ENCODE measurements at places on chromosomes 16 and 17. TPM values are rescaled to one million over a fixed set of nuclear protein-coding genes. Genes with fewer than 3 reads are reported as not detected.

The PIRT gene
- not detected for total RNA-seq

- no peak for DNase-seq
These were observed 1.9 kb downstream of the CCR10 start for GRCh38 chr17:42679492-42680330.

GRCh38 chr17:32927724-32928585 lies at the start of gene TMEM98:
TMEM98 (plus strand) TSS chr17:32928153; CDS start chr17:32931529, 3,376 bp downstream.
- DNase-seq, result no peak

- no peak for DNase-seq
These were observed 12.1 kb upstream of the HYDIN start for GRCh38 chr16:71242601-71243000.

DNA sequence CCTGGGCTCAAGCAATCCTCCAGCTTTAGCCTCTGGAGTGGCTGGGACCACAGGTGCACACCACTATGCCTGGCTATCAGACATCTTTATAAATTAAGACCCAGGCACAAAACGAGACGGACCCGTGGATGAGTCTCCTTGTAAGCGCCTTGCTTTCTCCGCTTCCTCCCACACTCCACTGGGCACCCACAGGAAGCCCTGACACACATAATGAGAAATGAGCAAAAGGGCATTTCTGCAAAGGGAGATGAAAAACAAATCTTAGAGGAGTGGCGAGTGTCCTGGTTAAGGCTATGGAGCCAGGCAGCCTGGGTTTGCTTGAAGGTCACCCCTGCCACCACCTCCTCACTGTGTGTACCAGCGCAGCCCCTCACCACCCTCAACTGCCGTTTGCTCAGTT lies 56.3 kb downstream of the XYLT1 start:
- no peak for DNase-seq

- no peak for DNase-seq
These were observed 81.7 kb downstream of the MRM3 start for GRCh38 chr17:863880-864279.

GRCh38 chr16:68792465-68793324 lies 50.6 kb upstream of the TANGO6 start:
- DNase-seq, result no peak

The VTN gene
- 82.4 TPM for total RNA-seq

DNA sequence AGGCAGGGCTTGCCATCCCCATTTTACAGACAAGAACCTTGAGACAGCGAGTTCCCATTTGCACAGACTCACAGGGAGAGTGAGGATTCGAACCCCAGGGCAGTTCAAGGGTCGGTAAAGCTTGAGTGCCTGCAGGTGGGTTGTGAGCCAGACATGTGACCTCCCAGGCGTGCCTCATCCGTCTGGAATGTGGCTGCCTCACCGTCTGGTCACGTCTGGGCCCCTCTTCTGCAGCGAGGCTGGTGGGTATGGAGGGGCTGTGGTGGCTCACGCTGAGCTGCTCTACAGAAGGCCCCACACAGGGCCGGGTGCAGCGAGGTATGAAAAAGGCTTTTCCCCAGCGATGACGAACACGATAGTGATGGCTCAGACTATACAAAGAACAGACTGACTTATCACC lies 35.8 kb upstream of the LHX1 start:
- DNase-seq, result no peak

- peak; percentile 47 for DNase-seq
These were observed 54.8 kb upstream of the MAP3K14 start for GRCh38 chr17:45371414-45372324.

DNA sequence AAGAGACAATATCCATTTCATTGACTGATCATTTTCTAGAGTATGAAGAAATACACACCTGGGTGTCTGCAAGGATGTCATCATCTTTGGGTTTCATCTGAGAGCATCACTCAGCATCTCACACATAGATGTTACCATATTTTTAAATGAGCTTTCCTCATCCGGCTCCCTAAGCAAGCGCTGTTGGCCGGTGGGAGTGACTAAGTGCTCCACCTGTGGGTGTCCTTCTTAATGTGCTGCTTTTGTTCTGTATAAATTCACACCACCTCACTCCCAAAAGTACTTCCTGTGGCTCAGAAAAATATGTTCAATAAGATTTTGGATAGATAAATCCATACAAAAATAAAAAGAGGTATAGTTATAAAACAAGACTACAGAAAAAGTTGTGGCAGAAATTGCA lies 7.4 kb downstream of the SSTR2 start:
- DNase-seq, result no peak

DNA sequence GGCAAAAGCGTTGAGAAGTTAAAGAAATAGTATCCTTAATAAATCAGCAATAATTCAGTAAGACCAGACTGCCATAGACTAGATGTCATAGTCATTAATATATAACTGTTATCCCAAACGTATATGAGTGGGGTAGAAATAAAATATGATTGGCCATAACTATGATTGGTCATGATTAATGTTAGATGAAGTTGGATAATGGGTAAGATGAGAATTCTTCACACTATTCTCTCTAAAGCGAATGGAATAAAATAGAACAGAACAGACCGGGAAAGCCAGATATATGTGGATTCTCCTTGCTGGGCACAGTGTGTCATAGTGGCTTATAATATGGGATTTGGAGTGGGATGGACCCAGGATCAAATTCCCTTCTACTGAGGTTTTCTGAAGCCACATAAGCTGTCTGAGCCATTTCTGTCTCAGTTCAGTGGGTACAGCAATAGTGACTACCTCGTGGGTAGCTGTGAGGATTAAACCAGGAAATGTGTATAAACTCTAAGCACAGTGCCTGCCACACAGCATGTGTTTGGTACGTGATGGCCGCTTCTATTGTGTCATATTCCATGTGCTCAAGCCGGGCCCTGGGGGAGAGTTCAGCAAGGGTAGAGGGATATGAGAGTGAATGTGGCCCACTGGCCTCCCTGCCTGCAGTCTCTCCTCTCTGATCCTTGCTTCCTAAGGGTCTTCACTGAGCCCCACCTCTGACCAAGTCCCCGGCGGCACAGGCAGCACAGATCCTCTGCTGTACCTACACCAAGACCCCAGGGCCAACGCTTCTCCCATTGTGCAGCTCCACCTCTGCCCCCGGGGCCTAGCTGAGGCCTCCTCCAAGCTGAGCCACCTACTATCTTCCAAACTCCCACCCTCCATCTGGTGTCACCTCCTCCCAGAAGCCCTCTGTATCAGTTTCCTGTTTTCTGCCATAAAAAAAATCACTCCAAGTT lies 3.7 kb downstream of the CETP start:
- no peak for DNase-seq

The KRT26 gene
- not detected for total RNA-seq

DNA sequence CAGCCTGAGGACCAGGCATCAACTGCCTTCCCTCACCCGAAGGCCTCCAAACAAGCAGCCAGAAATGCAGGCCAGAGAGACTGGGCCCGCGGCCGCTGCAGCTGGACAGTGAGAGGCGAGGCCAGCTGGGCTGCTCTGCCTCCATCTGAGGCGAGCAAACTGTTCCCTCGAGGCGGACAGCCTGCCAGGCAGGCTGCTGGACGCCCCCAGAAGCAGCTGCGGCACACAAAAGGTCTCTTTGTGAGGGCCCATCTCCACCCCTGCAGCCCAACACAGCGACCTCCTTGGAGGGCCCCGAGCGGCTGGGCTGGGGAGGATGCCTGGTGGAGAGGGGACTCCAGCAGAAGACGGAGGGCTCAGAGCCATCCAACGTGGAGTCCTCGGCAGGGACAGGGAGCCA lies 4.7 kb downstream of the CORO7 start:
- DNase-seq, result no peak

The MT1M gene
- total RNA-seq, result 339 TPM

DNA sequence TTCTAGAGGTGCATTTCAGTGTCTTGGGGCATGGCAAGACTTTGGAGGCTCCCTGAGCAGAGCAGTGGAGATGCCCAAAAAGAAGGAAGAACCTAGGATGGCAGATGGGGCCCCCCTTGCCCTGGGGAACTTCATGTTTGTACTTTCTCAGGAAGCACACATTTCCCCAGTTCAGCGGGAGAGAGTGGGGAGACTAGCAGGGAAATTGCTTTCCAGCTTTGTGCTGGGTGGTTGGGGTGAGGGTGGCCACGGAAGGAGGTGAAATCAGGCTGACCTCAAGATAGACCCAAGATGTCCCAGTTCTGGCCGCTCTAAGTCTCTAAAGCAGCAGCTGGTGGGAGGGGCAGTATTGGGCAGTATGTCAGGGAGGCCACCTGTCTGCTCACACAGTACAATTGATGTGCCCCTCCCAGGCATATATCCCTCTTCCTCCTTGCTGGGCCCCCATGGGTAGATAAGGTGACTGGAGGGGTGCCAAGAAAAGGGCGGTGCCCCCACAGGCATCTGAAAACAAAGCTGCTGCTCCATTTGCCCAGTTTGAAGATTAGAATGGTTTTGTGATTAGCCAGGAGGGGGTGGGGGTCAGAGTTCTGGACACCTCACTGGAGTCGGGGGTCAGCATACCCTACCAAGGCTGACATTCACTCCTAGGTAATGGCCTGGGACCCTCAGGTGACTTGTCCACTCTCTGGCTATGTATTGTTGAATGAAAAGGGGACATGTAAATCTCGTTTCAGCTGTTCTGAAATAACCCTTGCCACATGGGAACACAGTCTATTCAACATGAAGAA lies 17.1 kb upstream of the NAGLU start:
- no peak for DNase-seq

GRCh38 chr17:72407931-72408330 lies 287.1 kb downstream of the SOX9 start:
- no peak for DNase-seq

DNA sequence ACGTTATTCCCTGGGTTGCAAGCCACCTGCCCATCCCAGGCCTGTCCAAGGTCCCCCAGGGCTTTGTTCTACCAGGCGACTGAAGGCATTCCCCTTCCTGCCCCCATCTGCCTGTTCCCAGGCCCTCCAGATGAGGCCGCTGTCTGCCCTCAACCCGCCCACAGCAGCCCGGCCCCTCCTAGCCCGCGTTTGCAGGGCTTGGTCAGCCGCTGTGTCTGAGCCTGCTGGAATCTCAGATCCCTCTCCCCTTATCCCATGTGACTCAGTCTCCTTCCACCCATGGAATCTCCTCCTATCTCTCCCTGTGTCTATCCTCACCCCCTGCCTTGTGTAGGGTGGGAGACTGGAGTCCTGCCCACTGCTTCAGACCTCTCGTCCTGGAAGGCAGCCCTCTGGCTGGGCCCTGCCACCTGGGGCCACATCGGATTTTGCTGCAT lies 186.0 kb upstream of the TNRC6C start:
- DNase-seq, result no peak

The TTYH2 gene
- total RNA-seq, result 8.1 TPM

- DNase-seq, result no peak
These were observed 451.1 kb downstream of the HS3ST3B1 start for GRCh38 chr17:14752011-14752410.

The SLX1B gene
- 26.6 TPM for total RNA-seq

The AURKB gene
- 0.79 TPM for total RNA-seq

DNA sequence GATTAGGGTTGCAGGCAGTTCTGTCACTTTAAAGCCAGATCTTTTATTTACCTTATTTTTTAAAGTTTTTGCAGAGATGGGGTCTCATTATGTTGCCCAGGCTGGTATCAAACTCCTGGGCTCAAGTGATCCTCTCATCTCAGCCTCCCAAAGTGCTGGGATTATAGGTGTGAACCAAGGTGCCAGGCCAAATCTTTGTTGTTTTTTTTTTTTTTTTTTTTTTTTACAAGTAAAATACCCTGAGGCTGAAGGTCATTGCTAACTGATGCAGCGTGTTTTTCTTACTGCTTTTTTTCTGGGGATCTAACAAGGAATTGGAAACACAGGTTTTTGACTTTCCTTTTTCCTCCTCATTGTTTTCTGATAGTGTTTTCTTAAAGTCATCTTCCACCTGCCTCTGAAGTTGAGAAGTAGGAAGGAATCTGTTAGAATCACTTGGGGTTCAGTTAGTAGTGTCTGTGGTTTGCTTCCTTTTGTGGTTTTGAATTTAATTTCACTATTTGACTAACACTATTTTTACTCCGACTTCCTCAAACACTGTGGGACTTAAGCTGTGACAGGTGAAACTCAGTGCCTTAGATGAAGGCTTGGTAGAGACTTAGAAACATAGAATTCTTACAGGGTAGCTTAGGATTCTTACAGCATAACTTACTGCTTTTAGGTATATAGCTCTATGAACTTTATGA lies 22.2 kb downstream of the CLTC start:
- DNase-seq, result no peak

The MRPL27 gene
- total RNA-seq, result 52.5 TPM

- no peak for DNase-seq
These were observed 321.1 kb downstream of the C16orf95 start for GRCh38 chr16:86996081-86996480.

GRCh38 chr16:9307446-9307845 lies 216.0 kb downstream of the HAPSTR1 start:
- DNase-seq, result no peak

GRCh38 chr17:65364438-65364837 lies 197.0 kb downstream of the AXIN2 start:
- DNase-seq, result no peak

The GPR139 gene
- not detected for total RNA-seq

DNA sequence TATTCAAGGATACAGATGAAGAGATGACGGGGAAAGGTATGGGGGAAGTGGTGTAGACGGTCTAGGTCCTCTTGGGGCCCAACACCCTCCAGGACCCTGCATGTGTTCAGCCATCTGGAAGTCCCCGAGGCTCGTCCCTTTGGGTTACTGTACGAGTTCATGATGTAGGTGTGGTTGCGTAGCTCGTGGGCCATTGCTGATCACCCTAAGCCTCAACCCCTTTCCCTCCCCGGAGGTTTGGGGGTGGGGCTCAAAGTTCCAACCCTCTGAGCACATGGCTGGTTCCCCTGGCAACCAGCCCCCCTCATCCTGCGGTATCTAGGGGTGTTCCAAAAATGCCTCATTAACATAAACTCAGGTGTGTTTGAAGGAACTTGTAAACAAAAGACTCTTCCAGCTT lies 98.8 kb upstream of the METRNL start:
- DNase-seq, result no peak

DNA sequence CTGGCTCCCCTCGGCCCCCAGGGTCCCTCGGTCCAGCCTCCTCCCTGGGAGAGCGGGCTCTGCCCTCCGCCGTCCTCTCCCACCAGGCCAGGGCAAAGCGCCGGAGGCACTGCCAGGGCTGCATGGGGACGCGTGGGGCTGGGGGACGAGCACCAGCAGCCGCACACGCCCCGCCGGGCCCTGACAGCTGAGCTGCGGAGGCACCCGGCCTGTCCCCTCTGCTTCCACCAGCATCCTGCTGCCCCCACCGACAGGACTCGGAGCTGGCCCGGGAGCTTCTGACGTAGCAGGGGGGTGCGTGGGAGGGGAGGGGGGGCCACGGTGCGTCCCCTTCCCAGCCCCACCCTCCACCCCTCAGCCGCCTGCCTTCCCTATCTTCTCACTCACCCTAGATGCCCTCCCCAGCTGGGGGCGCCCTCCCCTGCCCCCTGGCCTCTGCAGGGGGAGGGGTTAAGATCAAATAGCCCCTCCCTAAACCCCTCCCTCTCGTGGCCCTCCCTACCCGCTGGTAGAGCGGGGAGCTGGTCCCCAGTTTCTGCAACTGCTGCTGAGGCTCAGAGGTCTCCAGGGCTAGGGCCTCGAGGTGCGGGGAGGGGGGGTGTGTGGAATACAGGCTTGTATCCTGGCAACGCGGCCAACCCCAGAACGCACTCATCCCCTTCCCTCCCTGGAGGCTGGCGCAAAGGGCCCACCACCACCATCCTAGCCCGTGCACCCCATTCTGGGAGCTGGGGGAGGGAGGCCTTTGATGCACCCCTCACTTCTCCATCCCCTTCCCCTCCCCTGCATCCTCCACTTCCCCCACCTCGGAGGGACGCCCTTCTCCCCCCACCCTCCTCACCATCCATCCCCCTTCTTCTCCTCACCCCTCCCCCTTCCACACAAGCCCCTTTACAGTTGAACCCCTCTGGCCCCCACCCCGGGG lies 1.0 kb downstream of the SRCIN1 start:
- no peak for DNase-seq

- no peak for DNase-seq
These were observed 474.8 kb downstream of the SHISA9 start for GRCh38 chr16:13376174-13376573.

- no peak for DNase-seq
These were observed 1.7 kb upstream of the DBNDD1 start for GRCh38 chr16:90020838-90021382.

Measured in omental fat pad (tissue), 4 donors.